ENCODE measurements at places on chromosomes 3 and 15. TPM values are rescaled to one million over a fixed set of nuclear protein-coding genes. Genes with fewer than 3 reads are reported as not detected.

- no peak for DNase-seq
Observed at GRCh38 chr15:75823860-75824613, 19.2 kb upstream of the UBE2Q2 start.

GRCh38 chr3:152283492-152284381 is 15.0 kb downstream of the MBNL1 start:
- DNase-seq, result peak; percentile 54

DNA sequence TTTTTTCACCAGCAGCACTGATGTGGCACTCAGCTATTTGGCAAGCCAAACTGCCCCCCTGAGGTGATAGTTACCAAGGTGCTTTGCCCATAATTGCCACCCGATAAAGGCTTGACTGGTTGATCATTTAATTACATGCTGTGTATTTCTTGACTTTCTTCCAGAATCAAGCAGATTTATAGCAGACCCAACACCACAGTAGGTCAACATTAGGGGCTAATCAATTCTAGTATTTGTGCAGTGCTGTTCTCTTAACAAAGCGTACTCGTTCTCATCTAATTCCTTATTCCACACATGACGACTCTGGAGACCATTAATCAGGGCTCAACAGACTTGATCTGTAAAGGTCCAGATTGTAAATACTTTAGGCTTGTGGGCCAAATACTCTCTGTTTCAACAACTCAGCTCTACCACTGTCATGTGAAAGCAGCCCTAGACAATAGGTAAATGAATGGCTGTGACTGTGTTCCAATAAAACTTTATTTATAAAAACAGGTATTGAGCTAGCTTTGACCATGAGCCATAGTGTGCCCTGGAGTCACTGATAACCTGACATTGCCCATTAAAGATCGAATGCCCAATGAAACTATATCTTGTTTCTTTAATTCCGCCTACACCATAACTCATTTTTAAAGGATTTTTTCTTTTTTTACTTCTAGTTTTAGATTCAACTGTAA is 119.1 kb upstream of the TMC3 start:
- no peak for DNase-seq

DNA sequence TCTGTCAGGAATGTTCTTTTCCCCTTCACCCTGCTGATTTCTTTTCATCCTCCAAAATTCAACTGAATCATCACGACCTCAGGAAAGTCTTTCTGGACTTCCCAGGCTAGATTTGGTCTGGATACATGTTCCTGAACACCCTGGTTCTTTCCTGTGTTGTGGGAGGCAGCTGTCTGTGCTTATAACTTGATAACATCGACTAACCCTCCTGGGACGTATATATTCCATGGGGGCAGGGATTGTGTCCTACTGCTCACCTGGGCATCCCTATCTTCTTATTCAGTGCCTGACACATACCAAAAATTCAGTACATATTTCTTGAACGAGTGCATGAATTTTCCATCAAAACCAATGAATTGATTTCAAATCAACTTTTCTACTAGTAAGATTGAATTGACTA is 47.6 kb upstream of the MEF2A start:
- no peak for DNase-seq

DNA sequence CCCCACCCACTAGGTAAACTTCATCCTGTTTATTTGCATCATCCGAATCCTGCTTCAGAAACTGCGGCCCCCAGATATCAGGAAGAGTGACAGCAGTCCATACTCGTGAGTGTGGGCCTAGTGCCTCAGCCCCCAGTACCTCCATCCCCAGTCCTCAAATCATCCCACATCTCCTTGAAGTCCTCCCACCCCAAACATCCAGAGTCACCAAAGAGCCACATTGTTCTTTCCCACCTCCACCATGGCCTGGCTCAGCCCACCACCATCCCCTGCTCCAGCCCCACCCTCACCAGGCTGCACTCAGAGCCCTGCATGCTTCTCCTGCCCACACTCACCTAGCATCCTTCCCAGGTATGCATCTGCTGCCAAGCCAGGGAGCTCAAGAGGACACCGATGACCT is 29.8 kb downstream of the VIPR1 start:
- no peak for DNase-seq

DNA sequence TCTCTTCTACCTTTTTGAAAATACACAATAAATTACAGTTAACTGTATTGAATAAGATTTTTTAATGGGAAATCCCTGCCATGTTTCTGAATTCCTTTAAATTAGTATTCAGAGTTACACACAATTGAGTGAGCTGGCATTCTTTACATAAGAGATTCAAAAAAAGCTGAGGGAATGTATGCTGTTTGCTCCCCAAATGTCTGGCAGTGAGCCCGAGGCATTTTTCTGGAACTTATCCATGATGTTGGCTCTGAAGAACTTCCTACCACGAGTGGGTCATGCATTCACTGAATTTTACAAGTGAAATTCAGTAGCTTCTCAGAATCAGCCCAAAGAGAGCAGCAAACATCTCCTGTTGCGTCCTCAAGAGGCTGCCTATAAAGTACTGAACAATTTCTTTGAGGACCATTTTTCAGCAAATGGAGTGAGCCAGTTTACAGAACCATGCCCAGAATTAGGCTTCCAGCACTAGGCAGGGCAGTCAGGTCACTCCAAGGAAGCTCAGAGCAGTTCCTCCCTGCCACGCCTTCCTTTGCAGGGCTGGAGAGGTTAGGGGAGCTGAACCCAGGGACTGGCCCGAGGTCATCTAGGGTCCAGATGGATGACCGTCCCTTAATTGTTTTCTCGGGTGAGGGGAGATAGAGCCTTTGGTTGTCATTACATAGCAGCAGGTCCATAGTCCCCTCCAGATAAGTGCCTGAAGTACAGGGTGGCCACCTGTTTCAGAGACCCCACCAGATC is 21.2 kb downstream of the GABRA5 start:
- DNase-seq, result no peak

- no peak for DNase-seq
Observed at GRCh38 chr15:90749754-90750153, 32.6 kb downstream of the BLM start.

DNA sequence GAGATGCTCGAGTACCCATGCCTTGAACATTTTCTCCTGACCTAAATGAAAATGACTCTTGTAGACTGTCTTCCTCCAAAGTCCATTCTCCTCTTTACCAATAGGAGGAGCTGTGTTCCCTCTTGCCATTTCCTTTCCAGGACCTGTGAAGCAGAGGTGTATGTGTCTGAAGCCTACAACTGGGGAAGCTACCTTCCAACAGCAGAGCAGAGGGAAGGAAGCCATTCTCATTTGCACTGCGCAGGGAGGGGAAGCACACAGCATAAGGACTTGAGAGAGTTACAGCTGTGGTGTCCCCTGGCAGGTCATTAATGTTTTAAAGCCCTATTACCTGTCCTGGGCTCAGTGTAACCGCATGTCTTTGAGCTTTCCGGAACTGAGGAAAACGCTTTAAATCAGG is 38.7 kb downstream of the HSPBAP1 start:
- DNase-seq, result no peak

DNA sequence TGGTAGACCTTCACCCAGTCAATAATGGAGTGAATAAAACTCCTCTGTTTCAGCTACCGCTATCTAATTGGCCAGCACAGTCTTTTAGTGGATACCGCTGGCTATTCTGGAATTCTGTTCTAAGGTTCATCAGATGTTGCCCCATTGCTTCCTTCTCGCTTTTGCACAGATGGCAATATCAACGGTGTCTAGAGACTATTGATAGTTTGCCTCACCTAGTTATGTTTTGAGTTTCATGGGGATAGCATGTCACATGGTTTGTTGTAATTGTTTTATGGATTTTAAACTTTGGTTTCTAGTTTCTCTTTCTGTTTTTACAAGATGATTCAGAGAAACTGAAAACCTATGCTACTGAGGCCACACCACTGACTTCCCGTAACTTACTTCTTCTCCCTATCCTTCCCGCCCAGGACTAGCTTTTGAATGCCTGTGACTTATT is 2.0 kb downstream of the XRN1 start:
- peak; percentile 53 for DNase-seq

- peak; percentile 76 for DNase-seq
Observed at GRCh38 chr3:188152660-188153436, 1.1 kb upstream of the LPP start.

DNA sequence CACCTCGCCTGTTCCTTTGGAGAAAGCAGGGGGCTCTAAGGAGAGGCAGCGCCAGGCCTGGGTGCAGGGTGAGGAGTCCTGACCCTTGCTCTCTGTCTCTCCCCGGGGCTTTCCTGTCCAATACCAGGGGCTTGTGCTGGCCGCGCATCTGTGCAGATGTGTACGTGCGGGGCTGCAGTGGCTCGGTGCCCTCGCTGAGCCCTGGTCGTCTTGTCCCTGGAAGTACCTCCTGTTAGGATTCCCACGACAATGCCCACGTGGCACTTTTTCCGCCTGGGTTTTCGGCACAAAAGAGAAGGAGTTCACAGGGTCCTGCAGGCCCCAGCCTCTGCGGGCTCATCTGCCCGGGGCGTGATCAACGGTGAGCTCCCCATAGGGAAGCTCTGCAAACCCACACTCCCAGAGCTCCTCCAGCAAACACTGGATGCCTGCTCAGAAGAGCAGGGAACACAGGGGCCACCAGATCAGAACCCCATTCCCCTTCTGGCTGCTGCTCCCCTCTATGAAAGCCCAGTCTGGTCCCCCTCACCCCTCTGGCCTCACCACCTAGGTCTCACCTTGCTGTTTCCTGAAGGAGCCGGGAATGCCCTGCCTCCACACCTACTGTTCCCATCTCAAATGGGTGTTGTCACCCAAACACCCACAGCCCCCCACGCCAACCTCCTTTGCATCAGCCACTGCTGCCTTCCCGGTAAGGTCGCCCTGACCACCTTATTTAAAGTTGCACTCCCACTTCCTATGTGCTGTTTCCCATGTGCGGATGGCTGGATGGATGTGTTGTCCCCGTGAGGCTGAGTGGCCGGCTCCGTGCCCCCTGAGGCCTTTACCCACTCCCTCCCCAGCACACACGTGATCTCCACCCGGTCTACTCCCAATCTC is 62.6 kb upstream of the PRR20G start:
- no peak for DNase-seq

- no peak for DNase-seq
Observed at GRCh38 chr15:98612490-98613110, 35.7 kb upstream of the IGF1R start.

- DNase-seq, result no peak
Observed at GRCh38 chr15:39597336-39597735, 16.5 kb downstream of the THBS1 start.

- DNase-seq, result no peak
Observed at GRCh38 chr15:77094397-77095030, 23.6 kb upstream of the TSPAN3 start.

- no peak for DNase-seq
Observed at GRCh38 chr3:54776601-54777000, 151.3 kb downstream of the LRTM1 start.

DNA sequence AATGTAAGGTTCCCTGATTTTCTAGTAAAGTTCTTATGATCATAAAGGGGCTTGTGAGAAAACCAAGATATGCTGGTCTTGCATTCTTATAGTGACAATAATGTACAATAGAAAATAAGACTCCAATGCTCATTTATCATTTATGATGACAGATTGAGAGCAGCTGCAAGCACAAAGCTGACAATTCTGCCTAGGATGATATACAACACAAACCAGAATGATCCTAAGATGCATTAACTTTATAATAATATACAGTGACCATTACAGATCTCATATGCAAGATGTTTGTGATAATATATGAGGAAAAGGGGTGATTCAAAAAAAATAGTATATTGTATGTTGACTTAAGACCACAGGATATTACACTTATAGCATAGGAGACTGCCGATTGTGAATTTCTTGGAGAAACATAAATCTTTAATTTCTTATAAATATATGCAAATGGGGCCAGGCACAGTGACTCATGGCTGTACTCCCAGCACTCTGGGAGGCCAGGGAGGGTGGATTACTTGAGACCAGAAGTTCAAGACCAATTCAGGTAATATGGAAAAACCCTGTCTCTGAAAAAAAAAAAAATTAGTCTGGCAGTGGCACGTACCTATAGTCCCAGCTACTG is 387.0 kb downstream of the ZBBX start:
- DNase-seq, result no peak

DNA sequence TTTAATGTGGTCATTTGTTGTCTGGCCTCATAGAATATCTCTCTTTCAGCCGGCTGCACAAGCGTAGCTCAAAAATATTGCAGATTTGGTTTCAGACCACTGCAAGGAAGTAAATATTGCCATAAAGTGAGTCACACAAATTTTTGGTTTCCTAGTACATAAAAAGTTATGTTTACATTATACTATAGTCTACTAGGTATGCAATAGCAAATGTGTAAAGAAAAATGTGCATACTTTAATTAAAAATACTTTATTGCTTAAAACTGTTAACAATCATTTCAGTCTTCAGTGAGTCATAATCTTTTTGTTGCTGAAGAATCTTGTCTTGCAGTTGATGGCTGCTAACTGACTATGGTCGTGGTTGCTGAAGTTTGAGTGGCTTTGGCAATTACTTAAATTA is 425.1 kb upstream of the ROBO1 start:
- DNase-seq, result no peak

GRCh38 chr15:63896336-63897115 is 62.8 kb upstream of the HERC1 start:
- DNase-seq, result no peak

DNA sequence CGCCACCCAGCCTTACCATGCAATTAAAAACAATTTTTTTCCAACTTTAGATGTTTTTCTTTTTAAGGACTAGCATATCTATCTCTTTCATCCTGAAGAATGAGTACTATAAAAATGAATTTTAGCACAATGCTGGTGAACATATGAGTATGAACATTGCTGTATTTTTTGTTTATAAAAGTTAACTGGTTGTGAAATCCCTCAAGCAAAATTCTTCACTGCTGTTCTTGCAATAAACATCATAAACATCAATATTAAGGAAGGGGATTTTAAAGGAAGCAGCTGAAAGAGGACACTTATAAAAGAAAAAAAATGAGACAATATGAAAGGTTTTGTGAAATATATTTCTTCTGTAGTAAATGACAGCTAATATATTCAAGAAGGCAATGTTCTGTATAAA is 3.0 kb downstream of the PLSCR4 start:
- no peak for DNase-seq

GRCh38 chr3:157136647-157137387 is 23.1 kb downstream of the CCNL1 start:
- peak; percentile 85 for DNase-seq

DNA sequence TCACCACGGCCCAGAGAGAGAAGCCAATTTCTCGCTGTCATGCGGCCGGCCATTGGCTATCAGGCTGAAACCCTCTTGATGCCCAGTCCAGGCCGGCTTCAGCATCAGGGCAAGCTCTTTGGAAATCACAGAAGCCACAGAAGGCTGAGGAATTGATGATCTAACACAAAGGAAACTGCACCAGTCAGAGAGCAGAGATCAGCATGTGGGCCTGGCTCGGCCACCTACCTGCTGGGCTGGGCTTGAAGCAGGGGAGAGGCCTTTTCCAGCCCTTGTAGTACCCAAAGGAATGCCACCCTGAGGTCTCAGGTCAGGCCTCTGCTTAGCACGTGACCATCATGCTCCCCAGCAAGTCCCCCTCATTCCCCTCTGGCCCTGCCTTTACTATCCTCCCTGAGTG is 119.1 kb downstream of the TLE3 start:
- no peak for DNase-seq

SECISBP2L gene
- total RNA-seq, result 40.8 TPM

ISL2 gene
- 0.51 TPM for total RNA-seq

NANOGP8 gene
- total RNA-seq, result not detected

MST1R gene
- total RNA-seq, result 124 TPM

SIDT1 gene
- total RNA-seq, result 37.0 TPM

GOLIM4 gene
- total RNA-seq, result 102 TPM
